ENCODE measurements at places on chromosomes 6 and 20. TPM values are rescaled to one million over a fixed set of nuclear protein-coding genes. Genes with fewer than 3 reads are reported as not detected.
A peak's percentile ranks its signal among the peaks of the same experiment; 100 is the strongest.

DNA sequence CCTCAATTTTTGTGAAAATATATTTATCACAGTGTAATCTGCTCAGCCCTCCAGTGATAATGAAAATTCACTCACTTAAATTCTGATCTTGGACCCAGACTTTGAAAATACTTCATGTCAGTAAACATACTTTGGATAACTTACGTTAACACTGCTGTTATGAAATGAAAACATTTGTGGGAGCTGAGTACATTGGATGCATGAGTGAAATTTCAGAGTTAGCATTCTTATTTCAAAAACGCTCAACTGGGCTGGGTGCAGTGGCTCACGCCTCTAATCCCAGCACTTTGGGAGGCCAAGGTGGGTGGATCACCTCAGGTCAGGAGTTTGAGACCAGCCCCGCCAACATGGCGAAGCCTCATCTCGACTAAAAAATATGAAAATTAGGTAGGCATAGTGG is 196.4 kb downstream of the UTRN start:
- no peak for DNase-seq
- H3K4me3 ChIP-seq: no peak overlapping the region
- H3K27ac ChIP-seq: peak overlapping the region; percentile 41
- H3K36me3 ChIP-seq: peaks cover 59% of the 10 kb centered on the region
- H3K4me1 ChIP-seq: no peaks in the 10 kb centered on the region

DLL1 gene
- total RNA-seq: 0.53 TPM

KCNQ5 gene
- total RNA-seq: 10.1 TPM

DNA sequence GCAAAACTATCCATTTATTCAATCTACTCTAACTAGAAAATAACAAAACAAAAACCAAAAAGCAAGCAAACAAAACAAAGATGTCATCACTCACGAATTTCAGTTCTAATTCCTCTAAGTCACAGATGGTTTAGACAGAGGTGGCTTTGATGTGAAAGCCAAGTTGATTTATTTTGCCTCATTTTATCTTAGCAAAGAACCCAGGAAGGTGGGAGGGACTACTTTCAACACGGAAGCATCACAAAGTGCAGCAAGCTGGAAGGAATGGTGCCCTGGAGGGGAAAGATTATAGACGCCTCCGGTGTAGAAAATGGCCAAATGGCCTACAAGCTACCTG is 88.4 kb downstream of the LAMP5 start:
- DNase-seq: no peak
- no peaks in the 10 kb centered on the region for H3K36me3 ChIP-seq
- H3K4me3 ChIP-seq: no peak overlapping the region
- H3K4me1 ChIP-seq: no peaks in the 10 kb centered on the region

GRCh38 chr6:144899161-144899560 is 614.0 kb downstream of the UTRN start:
- no peaks in the 10 kb centered on the region for H3K27me3 ChIP-seq
- H3K4me1 ChIP-seq: no peaks in the 10 kb centered on the region
- H3K4me3 ChIP-seq: no peak overlapping the region
- H3K27ac ChIP-seq: no peak overlapping the region

GRCh38 chr6:24721461-24722215 is 2.7 kb upstream of the C6orf62 start:
- H3K27ac ChIP-seq: peak overlapping the region; percentile 99
- no peaks in the 10 kb centered on the region for H3K27me3 ChIP-seq
- no peak for DNase-seq
- H3K4me1 ChIP-seq: peaks cover 35% of the 10 kb centered on the region
- H3K4me3 ChIP-seq: peak overlapping the region; percentile 93

GRCh38 chr20:63009988-63010769 is 3.4 kb upstream of the BHLHE23 start:
- peak overlapping the region; percentile 7 for H3K27ac ChIP-seq
- peaks cover 2% of the 10 kb centered on the region for H3K36me3 ChIP-seq
- peak overlapping the region; percentile 69 for H3K4me3 ChIP-seq
- peaks cover 24% of the 10 kb centered on the region for H3K4me1 ChIP-seq
- H3K27me3 ChIP-seq: peaks cover 47% of the 10 kb centered on the region

CPNE5 gene
- 57.8 TPM for total RNA-seq

GRCh38 chr6:137590684-137591083 is 96.5 kb upstream of the OLIG3 start:
- H3K4me3 ChIP-seq: no peak overlapping the region
- H3K27me3 ChIP-seq: peaks cover 27% of the 10 kb centered on the region
- H3K27ac ChIP-seq: no peak overlapping the region
- DNase-seq: no peak

HECA gene
- total RNA-seq: 38.3 TPM

GRCh38 chr6:20652299-20653084 is 118.2 kb downstream of the CDKAL1 start:
- no peak overlapping the region for H3K4me3 ChIP-seq
- H3K27me3 ChIP-seq: no peaks in the 10 kb centered on the region
- H3K36me3 ChIP-seq: peaks cover 44% of the 10 kb centered on the region
- no peak for DNase-seq
- no peak overlapping the region for H3K27ac ChIP-seq

GRCh38 chr6:107571354-107571753 is 81.4 kb downstream of the SOBP start:
- H3K36me3 ChIP-seq: no peaks in the 10 kb centered on the region
- peaks cover 9% of the 10 kb centered on the region for H3K27me3 ChIP-seq
- no peak overlapping the region for H3K4me3 ChIP-seq
- H3K4me1 ChIP-seq: peaks cover 3% of the 10 kb centered on the region
- no peak overlapping the region for H3K27ac ChIP-seq
- no peak for DNase-seq

GRCh38 chr6:97123112-97123511 is 159.9 kb downstream of the MMS22L start:
- no peaks in the 10 kb centered on the region for H3K36me3 ChIP-seq
- peaks cover 13% of the 10 kb centered on the region for H3K27me3 ChIP-seq
- H3K4me3 ChIP-seq: no peak overlapping the region
- DNase-seq: no peak

CNR1 gene
- 4.4 TPM for total RNA-seq

- H3K36me3 ChIP-seq: no peaks in the 10 kb centered on the region
- no peaks in the 10 kb centered on the region for H3K4me1 ChIP-seq
- no peak overlapping the region for H3K4me3 ChIP-seq
- no peak for DNase-seq
- H3K27ac ChIP-seq: no peak overlapping the region
These were observed 51.6 kb downstream of the MBOAT1 start for GRCh38 chr6:20160541-20161283.

DNA sequence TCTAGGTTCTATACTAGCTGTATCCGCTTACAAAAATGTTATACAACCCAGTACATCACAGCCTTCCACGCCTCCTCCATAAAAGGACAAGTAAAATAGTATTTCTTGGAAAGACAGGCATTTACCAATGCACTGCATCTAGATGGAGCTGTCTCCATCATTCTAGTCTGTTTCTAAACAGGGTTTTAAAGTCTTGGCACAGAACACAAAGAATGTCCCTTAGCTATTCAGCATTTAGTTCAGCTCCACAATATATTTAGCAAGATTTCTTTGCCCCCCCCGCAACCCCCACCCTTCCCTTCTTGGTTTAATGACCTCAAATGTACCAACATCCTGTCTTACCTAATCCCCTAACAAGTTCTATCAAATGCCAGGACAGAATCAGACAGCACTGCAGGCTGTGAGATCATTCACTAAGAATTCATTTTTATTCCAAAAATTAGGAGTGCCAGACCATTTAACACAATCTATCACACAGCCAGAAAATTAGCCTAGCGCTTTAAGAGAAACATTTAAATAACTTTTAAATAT is 198.6 kb downstream of the BACH2 start:
- H3K4me1 ChIP-seq: peaks cover 98% of the 10 kb centered on the region
- peaks cover 8% of the 10 kb centered on the region for H3K36me3 ChIP-seq
- no peak for DNase-seq
- H3K27me3 ChIP-seq: no peaks in the 10 kb centered on the region

GRCh38 chr6:124033501-124033900 is 229.8 kb downstream of the NKAIN2 start:
- DNase-seq: no peak
- H3K36me3 ChIP-seq: no peaks in the 10 kb centered on the region
- no peaks in the 10 kb centered on the region for H3K27me3 ChIP-seq
- H3K27ac ChIP-seq: no peak overlapping the region

MPIG6B gene
- total RNA-seq: not detected

DNA sequence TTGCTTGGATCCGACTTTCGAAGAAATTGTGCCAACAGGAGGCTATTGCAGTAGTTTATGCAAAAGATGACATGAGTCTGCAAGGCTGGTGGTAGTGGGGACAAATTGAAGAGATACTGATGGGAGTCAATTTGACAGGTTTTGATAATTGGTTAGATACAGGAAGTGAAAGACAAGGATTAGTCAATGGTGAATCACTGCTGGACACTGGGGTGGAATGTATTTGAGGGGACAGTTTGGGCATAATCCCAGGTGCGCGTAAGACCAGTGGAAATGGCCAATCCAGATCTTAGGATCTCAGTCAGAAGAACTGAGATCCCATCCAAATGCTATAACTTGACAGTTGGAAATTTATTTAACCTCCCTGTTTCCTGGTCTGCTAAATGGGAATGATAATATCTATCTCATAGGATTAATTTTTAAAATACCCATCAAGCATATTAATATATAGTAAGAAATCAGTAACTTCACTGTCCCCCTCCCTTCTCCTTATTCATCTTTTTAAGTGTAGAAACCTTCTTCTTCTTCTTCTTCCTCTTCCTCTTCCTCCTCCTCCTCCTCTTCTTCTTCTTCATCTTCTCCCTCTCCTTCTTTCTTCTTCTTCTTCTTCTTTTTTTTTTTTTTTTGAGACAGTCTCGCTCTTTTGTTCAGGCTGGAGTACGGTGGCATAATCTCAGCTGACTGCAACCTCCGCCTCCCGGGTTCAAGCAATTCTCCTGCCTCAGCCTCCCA is 30.9 kb upstream of the ERVFRD-1 start:
- no peak for DNase-seq
- H3K27ac ChIP-seq: no peak overlapping the region
- H3K36me3 ChIP-seq: no peaks in the 10 kb centered on the region
- no peaks in the 10 kb centered on the region for H3K27me3 ChIP-seq

- no peaks in the 10 kb centered on the region for H3K27me3 ChIP-seq
- H3K4me1 ChIP-seq: no peaks in the 10 kb centered on the region
- DNase-seq: no peak
- H3K4me3 ChIP-seq: no peak overlapping the region
These were observed 85.6 kb downstream of the POPDC3 start for GRCh38 chr6:105094133-105094640.

GGTLC1 gene
- not detected for total RNA-seq

GRCh38 chr6:73368675-73369074 is 1.0 kb downstream of the OOEP start:
- H3K4me3 ChIP-seq: no peak overlapping the region
- H3K27me3 ChIP-seq: peaks cover 5% of the 10 kb centered on the region
- no peak for DNase-seq

DNA sequence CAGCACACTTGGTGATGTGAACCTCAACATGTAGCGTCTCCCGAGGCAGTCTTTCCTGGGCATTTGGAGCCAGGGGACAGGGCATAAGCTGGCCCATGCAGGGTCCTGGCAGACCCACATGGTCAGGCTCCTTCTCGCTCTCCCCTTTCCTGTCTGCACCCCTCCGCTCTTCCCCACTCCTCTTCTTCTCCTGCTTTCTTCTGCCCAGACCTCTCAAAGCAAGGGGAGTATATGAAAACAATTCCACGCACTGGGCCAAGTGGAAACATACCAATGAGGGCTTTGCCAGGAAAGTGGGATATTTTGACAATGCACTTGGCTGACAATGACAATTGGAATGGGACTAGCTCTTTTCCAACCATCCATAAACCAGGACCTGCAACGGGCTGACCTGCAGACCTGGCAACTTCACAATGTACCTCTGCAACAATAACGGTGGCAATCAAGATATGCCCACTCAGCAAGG is 58.9 kb upstream of the TRAF3IP2 start:
- H3K4me3 ChIP-seq: no peak overlapping the region
- H3K27ac ChIP-seq: no peak overlapping the region
- peaks cover 49% of the 10 kb centered on the region for H3K36me3 ChIP-seq
- no peaks in the 10 kb centered on the region for H3K4me1 ChIP-seq
- no peak for DNase-seq

EZR gene
- total RNA-seq: 488 TPM

ALDH8A1 gene
- 0.53 TPM for total RNA-seq

- H3K4me1 ChIP-seq: no peaks in the 10 kb centered on the region
- H3K27ac ChIP-seq: no peak overlapping the region
- DNase-seq: no peak
- H3K4me3 ChIP-seq: no peak overlapping the region
These were observed 3.1 kb upstream of the SPATS1 start for GRCh38 chr6:44339301-44339700.

DNA sequence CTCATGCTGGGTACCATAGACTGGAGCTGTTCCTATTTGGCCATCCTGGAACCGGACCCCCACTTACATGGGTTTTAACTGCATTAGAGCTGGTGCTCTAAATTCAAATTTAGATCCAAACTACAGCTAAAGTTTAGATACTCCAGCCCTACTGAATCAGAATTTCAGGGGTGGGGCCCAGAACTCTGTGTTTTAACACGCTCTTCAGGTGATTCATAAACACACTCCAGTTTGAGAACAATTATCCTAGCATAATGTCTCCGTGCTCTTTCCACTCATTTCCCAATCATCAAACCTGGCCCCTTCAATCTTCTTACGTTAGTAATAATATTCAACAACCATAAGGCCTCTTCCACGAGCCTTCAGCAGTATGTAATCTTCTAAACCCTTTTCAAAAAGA is 15.3 kb downstream of the TRPC4AP start:
- no peak overlapping the region for H3K4me3 ChIP-seq
- peaks cover 15% of the 10 kb centered on the region for H3K4me1 ChIP-seq
- DNase-seq: no peak
- H3K36me3 ChIP-seq: peaks cover 54% of the 10 kb centered on the region

KCNS1 gene
- total RNA-seq: not detected

All from activated B cell treated with CpG ODN at 0.5 μM for 24 hours (primary cell).